Stimulated activated CD8-positive, alpha-beta memory T cell treated with anti-CD3 and anti-CD28 coated beads, Interleukin-4, amount 100 ng/mL, for 48 hours (primary cell): ENCODE measurements at places on chromosomes 4 and X.

DNA sequence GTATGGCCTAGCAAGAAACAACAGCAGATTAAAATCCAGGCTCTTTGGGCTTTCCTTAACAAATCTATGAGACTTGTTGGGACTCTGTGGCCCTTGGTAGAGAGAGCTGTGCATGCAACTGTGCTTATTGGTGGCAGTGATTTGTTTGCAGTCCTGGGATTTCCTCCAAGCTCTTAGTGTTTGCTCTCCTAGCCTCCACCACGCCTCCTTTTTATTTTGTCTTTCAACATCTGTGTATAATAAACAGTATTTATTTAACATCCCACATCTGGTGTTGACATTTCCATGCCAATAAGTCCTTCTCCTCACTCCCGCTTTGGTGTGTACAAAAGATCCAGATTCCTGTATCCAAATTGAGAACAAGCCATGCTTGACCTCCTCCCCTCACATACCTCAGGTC is 3.1 kb downstream of the TNMD start:
- DNase-seq: no peak

DNA sequence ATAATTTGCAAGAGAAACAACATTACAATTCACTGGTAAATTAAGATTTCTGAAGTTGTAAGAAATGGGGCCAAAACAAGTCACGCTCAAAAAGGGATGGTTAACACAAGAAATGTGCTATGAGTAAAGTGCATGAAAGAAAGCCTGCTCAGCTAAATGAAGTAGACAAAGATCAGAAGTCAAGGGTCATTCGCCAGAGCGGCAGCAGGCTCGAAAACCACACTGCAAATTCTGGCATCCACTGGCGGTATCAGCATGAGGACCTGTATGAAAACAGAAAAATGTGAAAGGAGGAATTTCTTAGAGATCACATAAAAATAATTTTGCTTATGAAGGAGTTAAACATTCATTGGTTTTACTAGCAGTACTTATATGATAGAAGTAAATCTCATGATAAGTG is 49.6 kb downstream of the FBXL5 start:
- no peak for DNase-seq

DNA sequence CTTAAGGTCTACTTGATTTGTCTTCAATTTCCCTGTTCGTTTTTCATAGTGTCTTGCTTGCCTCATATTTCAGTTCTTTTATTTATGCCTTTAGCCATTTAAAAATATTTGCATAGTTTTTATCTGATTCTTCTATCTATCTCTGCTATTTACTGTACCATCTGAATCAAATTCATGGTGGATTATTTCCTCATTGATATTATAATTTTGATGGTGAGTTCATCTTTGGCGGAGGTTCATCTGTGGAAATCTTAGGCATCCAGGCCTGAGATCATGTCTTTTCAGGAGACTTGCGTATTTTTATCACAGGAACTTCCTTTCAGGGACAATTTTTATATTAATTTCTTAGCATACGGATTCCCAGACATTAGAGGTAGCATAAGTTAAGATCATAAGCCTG is 275.2 kb downstream of the STPG2 start:
- no peak for DNase-seq

GRCh38 chr4:57360681-57361080 is 250.5 kb upstream of the IGFBP7 start:
- no peak for DNase-seq

- no peak for DNase-seq
These were observed 1.0 kb downstream of the PGRMC2 start for GRCh38 chr4:128286474-128287058.

DNA sequence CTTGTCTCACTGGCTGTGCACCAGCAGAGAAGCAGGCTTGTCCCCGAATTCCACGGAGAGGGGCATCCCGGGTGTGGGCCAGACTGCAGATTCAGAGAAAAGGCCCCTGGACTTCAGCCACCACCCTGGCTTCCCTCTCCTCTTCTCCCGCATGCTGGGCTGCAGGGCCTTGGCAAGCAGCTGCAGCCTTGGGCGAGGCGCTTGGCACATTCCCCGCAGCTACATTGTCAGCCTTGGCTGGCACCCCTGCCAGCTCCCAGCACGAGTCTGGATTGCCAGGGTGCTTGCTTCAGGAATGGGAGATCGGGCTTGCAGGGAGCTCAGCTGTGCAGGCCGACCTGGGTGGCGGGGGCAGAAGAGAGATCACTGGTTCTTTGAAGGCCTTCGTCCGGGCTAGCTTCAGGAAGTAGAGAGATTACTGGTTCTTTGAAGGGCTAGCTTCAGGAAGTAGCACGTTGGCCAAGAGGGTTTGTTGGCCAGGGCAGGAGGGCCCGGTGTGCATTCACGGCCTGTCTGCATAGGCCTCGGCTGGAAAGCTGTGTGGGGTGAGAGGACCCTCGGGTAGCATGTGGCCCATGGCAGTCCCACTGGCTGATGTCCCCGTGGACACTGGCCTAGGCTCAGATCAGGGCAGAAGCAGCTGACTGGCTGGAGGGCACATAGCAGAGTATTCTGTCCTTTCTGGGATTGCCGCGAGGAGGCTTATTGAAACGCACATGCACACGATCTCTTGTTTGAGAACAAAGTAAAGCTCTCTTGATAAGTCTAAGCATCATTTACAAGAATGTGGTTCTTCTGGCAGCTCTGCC is 2.7 kb downstream of the ABCD1 start:
- DNase-seq: no peak

DNA sequence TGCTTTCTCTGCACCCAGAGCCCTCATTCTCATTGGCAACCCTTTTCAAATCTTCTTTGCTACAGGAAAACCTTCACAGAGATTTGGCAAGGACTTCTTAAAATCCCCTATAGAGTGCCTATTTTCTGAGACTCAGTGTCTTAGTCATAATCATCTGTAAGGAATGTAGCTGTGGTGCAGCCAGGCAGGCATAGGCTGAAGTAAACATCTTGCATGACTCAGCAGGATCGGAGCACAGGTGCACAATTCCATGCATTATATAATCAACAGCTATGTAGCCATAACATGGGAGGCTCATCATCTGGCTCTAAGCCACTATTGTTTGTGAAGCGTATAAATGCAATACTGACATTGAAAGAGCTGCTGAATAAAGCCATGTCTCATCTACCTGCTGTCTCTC is 368.8 kb downstream of the MAGEE1 start:
- no peak for DNase-seq

DNA sequence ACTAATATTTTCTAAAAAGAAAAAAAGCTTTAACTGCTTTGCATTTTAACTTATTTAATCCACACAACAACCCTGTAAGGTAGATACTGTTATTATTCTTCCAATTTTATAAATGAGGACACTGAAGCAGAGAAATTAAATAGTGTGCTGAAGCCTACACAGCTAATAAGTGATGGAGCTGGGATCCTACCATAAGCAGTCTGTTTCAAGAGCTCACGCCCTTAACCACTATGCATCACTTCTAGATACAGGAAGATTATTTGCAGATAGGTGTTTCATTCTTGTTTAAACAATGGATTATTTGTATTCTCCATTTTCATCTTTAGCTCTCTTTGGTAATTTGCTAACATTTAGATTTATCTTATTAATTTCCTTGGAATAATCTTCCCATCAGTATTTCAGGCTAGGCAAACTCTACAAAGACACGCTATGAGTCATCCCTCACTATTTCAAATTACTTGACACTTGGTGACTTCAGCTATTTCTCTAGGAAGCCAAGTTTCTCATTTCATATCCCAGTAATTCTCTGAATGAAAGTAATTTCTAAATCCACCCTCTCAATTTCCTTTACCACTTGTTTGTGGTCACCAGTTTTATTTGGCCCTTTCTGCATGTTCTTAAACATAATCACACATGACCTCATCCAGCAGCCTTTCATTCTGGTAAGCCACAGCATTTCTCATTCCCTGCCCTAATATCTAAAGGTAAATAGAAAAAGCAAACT is 67.3 kb downstream of the ASB9 start:
- no peak for DNase-seq

DNA sequence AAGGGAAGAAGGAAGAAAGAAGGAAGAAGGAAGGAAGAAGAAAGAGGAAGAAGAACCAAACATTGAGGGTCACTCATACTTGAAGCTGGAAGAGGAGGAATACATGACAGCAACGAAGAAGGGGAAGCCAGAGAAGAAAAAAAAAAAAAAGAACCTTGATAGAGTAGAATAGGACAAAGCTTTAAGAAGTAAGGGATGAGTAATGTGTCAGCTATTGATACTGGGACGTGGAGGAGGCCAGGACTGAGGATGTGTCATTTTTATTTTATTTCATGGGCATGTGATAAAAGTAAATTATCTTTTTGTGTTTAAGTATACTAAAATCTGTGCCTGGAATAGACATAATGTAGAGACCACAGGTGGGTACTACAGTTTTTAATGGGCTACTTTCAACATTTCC is 6.4 kb downstream of the EDA2R start:
- no peak for DNase-seq

DNA sequence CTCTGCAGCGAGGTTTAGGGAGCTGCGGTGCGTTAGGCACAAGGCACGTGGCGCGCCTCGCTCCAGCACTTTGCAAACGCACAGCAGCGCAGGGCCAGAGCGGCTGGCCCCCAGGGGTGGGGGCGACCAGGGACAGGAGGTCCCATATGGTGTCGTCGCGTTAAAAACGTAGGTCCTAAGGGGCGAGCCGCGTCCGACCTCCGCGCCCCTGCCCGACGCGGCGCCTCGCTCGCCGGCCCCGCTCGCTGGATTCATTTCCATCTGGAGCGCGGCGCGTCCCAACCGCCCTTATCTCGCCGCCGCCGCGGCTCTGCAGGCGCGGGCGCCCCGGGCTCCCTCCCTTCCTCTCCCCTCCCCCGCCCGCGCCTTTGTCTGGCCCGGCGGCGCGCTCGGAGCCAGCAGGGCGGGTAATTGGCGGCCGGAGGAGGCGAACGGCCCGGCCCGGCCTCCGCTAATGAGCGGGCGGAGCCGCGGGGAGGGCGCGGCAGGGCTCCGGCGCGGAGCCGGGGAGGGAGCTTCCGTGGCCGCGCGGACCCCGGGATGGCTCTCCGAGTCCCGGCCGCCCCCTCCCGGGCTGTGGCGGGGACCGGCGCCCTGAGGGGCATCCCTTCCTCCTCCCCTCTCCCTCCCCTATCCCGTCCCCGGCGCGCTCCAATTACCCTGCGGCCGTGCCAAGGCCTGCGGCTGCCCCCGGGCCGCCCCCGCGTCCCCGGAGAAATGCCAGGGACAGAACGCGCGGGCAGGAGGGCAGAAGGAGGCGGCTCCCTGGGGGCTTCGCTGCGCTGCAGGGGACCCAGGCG is 409.0 kb downstream of the BCOR start:
- DNase-seq: peak; percentile 30

DNA sequence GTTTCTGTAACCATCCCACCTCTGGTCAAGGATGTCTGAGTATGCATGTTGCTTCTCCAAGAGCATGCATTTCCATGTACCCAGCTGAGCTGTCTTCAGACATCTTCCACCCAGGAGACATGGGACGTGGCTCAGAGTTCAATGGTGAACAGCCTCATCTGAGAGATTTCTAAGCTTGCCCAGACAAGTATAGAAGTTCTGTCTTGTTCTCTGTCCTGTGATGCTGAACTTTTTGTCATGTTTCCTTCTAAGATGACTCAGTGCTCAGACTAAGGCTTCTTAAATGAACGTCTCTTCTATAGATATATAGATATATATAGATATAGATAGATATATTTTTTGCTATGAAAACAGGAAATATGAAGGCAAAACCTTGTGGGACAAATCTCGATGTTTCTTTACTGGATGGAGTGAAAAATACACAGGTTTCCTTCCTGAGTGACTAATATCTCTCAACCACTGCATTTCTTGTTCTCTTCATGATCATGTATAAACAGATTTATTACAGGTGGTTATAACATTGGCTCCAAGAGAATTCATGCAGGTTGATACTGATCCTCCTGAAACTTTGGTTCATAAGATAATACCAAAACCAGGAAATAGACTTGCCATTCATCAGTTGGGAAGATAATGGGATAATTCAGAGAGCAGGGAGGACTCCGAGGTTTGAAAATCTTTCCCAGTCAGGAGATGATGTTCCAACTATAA is 168.2 kb downstream of the ZNF518B start:
- no peak for DNase-seq

DNA sequence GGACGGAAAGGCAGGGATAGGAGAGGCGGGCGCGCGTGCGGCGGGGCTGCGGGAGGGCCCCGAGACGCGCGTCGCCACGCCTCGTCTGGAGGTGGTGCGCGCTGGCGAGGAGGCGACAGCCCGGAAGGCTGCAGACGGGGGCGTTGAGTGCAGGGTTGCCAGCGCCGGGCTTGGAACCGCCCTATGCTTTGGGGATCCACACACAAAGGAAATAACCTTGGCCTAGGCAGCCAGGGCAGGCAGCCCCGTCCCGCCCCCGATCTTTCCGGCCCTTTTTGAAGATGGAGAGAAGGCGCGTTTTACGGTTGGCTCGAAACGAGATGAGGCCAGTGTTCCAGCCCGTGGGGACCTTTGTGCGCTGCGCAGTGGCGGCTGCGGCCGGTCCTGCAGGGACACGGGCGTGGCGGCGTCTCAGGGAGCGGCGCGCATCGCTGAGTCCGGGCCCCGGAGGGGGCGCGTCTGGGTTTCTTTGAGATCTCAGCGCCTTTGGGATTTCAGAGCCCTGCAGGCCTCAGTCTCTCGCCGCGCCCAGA is 50.8 kb upstream of the TRIM2 start:
- peak; percentile 74 for DNase-seq

GRCh38 chrX:136115126-136115903 is 32.0 kb upstream of the FHL1 start:
- DNase-seq: no peak

- peak; percentile 41 for DNase-seq
These were observed at the start of gene TLR10 for GRCh38 chr4:38782452-38783108. Gene TLR10 (minus strand): TSS chr4:38782990. CDS start chr4:38775590, 7,400 bp downstream.

DNA sequence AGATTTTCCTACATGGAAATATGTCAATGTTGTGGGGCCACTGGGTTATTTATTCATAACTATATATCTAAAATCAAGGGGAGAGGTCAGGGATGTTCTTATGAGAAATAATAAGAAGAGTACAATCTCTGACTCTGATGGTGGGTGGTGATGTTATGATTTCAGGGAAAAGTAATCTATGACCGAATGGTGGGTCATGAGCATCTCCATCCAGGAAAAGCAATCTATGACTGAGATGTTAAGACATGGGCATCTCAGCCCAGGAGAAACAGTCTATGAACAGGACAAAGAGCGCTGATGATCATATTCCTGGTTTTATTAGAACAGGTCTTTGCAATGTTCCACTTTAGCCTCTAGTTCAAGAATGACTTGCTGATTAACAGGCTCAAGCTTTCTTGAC is 137.1 kb downstream of the ARSF start:
- DNase-seq: no peak

DNA sequence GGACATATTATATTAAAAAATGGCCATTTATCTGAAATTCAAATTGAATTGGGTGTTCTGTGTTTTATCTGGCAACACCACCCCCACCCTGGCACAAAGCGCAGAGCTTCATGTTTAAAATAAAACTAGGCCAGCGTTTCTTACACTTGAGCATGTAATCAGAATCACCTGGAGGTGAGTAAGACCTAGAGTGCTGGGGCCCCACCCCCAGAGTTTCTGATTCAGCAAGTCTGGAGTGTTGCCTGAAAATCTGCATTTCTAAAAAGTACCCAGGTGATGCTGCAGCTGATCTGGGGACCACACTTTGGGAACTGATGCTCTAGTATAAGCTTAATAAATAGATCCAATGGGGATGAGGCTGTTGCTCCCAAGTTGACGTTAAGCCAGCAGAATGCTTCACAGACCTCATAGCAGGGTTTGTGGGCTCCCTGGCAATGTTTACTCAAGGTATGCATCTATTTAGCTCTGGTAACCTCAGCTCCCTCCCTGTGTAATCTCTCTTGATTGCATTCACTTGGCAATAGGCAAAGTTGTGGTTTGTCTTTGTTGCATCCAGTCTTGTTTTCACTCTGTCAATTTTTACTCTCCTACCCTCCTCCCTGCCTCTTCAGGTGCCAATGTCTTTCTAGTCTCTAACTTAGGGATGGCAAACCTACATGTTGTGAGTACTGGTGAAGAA is 99.8 kb upstream of the TEX13D start:
- peak; percentile 53 for DNase-seq
